Activated CD4-positive, alpha-beta T cell treated with anti-CD3 and anti-CD28 coated beads, Interleukin-2, Interleukin-4, amounts not matched to agents 100 ng/mL and 50 ng/mL, durations not matched to agents 16 hours and 8 hours (primary cell): ENCODE measurements at places on chromosomes 16 and 17.

DNA sequence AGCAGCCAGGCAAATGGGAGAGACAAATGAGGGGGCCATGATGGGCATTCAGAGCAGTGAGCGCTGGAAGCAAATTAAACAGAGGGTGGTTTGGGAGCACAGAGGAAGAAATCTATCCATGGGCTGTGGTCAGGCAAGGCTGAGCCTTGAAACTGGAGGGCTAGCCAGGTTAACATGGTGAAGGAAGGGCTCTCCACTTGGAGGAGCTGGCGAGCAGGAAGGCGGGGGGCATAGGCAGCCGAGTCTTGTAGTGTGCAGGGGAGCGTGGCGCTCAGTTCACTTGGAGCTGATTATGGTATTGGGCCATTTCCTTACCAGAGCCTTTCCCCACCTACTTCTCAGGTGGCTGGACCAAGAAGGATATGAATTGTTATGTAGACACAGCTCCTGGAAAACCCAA is 189.7 kb downstream of the SNX29 start:
- DNase-seq: no peak

DNA sequence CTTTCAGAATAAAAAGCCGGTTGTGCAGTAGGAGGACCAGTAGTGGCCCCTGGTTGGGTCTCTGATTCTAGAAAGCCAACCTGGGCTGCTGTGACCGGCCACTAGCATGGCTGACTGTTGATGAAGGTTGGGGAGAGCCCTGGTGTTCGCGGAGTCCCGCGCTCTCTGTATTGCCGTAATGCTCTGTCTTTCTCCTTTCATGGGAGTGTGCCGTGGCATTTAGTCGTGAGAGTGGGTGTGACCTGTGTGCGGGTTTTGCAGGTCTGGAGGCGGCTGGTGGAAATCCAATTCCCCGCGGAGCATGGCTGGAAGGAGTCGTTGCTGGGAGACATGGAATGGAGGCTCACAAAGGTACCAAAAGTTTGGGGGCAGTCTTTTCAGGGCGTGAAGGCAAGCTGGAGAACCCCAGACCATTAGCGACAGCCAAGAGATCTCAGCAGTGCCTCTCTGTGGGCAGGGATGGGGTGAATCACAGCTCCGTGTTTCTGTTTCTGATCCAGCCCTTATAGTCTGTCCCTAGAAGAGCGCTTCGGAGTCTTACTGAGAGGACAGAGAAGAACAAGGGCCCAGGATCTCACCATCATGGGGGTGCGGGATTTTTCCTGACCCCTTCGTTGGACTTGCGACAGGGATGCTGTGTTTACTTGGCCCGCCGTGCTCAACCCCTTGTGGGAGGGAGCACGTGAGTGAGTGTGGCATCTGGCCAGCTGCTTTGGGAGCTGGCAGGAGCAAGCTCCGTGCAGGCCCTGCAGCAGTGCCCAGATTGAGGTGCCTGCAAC is 56.5 kb downstream of the RNF213 start:
- no peak for DNase-seq

DNA sequence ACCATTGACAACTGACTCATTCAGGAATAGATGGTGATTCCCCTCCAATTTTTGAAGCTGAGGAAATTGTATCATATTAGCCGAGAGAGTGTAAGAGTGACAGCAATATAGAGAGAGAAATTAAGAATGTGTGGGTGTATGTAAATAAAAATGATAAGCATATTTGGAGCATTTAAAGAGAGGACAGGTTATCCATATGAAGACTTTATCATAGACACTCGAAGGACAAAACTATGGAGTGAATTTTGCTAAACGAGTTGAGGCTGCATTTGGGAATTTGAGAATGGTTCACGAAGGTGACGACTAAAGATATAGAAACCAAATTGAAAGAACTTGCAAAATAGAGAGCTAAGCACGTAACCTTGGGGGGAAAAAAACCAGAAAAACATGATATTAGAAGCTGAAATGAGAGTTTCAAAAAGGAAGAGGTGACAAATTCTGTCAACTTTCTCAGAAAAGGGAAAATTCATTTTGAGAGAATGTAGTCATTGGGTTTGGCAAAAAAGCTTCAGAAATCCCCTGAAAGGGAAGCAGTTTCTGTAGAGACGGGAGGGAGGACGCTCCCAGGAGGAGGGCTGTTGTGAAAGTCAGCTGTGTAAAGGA is 129.7 kb downstream of the KCNJ2 start:
- DNase-seq: peak; percentile 2

- no peak for DNase-seq
Observed at GRCh38 chr16:81558444-81559175, 114.0 kb downstream of the CMIP start.

GRCh38 chr16:3761375-3762106 is 44.2 kb upstream of the TRAP1 start:
- DNase-seq: no peak

- no peak for DNase-seq
Observed at GRCh38 chr17:70078994-70079531, 4.0 kb downstream of the KCNJ16 start.

DNA sequence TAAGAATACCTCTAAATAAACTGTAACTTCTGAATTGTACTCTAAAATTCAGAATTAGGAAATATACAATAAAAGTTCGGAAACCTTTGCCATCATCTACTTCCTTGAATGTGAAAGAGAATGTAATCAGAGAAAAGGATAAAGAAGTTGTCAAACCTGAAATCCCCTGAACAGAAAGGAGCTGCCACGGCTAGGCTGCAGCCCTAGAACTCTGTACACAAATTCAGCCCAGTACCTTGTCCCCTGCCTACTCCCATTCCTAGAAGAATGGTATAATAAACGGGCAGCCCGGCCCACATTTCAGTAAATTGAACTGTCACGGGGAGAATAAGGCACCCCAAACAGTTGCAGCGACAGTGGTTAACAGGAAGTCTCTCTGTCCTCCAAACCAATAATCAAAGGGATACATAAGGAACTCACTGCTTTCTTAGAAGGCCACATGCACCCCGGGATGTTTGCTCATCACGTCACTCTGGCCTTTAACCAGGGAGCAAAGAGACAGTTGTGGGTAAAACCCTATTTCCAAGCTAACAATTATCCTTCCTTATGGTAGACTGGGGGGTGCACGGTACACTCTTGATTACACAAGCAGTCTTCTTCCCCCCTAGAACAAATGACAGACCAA is 24.3 kb upstream of the RFFL start:
- peak; percentile 54 for DNase-seq

GRCh38 chr17:1914661-1915083 is 84.9 kb downstream of the RPA1 start:
- no peak for DNase-seq

DNA sequence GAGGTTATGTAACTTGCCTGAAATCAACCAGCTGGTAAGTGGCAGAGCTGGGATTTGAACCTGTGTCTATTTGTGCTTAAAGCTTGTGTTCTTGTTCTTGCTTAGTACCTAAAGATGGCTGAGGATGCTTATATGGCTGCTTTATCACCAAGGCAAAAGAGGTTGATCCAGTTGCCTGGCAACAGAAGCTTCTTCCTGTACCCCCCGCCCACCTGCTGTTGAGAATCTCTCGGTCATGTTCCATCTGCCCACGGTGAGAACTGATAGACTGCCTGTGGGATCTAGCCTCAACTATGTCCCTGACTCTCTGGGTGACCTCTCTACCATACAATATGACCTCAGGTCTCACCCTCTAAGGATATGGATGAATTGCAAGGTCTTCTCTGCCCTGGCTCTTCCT is 60.7 kb downstream of the ABCC6 start:
- DNase-seq: no peak

- DNase-seq: no peak
Observed at GRCh38 chr16:47612711-47613110, 151.6 kb downstream of the PHKB start.

DNA sequence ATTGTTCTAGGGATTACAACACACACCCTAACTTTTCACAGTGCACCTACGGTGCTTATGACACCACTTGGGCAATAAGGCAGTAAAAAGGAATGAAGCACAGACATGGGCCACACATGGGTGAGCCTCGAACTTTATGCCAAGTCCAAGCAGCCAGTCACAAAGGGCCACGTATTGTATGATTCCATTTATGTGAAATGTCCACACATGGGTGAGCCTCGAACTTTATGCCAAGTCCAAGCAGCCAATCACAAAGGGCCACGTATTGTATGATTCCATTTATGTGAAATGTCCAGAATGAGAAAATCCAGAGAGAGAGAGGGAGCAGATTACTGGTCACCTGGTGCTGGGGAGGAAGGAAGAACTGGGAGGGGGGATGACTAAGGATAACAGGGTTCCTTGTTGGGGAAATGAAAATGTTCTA is 22.2 kb downstream of the RMI2 start:
- DNase-seq: no peak

- no peak for DNase-seq
Observed at GRCh38 chr16:84535851-84536250, 31.4 kb upstream of the MEAK7 start.

- no peak for DNase-seq
Observed at GRCh38 chr17:71976011-71976649, 144.7 kb upstream of the SOX9 start.

DNA sequence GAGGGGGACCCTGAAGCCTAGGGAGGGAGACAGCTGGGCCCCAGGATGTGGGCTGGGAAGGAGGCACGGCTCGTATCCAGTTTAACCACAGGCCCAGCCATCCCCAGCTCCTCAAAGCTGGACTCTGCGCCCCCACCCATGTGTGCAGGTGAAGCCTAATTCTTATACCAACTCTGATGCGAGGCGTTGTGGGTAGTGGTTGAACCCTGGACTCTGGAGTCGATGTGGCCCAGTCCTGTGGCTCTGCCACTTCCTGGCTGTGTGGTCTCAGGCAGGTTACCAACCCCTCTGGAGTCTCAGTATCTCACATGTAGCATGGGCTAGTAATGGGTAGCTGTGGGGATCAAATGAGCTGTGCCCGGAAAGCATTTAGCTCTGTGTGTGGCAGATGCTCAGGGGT is 60.4 kb upstream of the TOB1 start:
- no peak for DNase-seq

- peak; percentile 6 for DNase-seq
Observed at GRCh38 chr16:23061669-23062068, 87.6 kb downstream of the USP31 start.

DNA sequence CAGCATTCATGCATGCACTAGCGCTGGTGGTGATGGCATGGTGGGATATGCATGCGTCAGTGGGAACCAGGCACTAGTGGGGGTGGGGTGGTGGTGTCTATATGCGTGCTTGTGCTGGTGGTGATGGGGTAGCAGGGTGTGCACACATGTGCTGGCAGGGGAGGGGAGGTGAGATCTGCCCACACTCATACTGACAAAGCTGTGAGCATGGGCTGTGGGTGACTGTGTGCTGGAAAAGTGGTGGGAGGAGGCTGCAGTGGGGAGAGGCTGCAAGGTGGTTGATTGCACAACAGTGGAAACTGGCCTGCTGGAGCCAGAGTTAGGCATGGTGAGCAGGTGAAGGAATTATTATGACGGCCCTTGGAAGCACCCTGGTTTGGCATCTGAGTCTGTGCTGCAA is 31.3 kb upstream of the TEKT1 start:
- no peak for DNase-seq

DNA sequence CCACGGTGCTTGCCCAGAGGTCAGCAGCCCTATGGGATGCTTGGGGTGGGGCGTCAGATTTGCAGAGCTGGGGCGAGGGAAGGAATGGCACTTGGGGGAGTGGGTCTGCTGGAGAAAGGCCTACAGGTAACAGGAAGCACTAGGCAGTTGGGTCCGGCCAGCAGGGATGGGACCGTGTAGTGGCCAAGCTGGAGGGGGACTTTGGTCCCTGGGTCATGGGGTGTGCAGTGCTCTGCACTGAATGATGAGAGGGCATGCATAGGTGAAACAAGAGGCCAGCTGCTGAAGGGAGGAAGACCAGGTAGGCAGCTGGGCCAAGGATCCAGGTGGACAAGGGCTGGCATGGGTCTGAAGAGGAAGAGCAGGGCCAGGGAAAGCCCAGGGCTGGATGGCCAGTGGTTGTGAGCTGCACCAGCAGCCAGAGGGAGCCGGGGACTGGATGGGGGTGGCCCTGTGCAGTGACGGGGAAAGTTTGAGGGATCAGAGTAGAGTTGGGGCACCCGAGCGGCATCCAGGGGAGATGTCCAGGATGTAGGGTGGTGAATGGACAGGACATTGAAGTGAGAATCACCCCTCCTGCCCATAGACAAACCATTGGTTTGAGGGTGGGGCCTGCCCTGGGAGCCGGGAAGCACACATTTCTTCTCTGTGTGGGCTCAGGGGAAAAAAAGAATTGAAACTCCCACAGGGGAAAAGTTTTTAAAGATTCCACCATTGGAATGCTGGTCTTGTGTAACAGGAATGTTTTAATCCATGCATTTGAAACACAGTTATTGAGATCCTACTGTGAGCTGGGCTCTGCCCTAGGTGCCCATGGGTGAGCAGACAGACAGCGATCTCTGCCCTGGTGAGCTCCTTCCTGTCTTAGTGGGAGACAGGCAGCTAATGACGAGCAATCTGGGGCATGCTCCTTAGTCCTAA is 25.1 kb downstream of the RAI1 start:
- no peak for DNase-seq

GRCh38 chr16:23182679-23183542 is at the start of gene SCNN1G:
SCNN1G (plus strand) TSS chr16:23182745; CDS start chr16:23186272, 3,527 bp downstream.
- DNase-seq: no peak

- peak; percentile 39 for DNase-seq
Observed at GRCh38 chr16:58127033-58127556, 2.1 kb downstream of the CFAP20 start.

- DNase-seq: no peak
Observed at GRCh38 chr17:41322903-41323895, 7.7 kb upstream of the KRTAP17-1 start.
